Stimulated activated CD4-positive, alpha-beta T cell treated with anti-CD3 and anti-CD28 coated beads, Interleukin-4, amount 100 ng/mL, for 4 hours (primary cell): ENCODE measurements at places on chromosomes 5 and 9.

- no peak for DNase-seq
Measured at GRCh38 chr5:180323941-180324600, 29.1 kb downstream of the GFPT2 start.

- DNase-seq = no peak
Measured at GRCh38 chr5:35979715-35980114, 11.5 kb downstream of the UGT3A1 start.

DNA sequence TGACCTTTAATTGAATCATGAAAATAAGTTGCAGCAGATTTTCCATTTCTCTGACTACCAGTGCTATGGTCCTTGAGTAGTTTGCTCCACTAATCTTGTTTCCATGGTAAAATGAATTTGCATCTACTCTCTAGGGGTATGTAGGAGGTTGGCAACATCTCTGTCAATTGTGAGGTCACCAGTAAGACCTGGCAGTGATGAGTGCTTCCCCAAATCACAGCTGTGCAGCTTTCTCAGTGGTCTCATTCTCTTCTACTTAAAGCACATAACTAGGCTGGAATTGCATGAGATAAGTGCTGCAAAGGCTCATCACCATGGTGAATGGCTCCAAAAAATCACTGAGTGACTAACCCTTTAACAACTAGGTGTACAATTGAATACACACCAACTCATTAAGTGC is 36.3 kb downstream of the ADAMTS19 start:
- no peak for DNase-seq

- no peak for DNase-seq
Measured at GRCh38 chr5:177261510-177261909, 42.0 kb downstream of the RAB24 start.

GRCh38 chr5:74767579-74767913 is 497 bp downstream of the NSA2 start:
- DNase-seq = no peak

DNA sequence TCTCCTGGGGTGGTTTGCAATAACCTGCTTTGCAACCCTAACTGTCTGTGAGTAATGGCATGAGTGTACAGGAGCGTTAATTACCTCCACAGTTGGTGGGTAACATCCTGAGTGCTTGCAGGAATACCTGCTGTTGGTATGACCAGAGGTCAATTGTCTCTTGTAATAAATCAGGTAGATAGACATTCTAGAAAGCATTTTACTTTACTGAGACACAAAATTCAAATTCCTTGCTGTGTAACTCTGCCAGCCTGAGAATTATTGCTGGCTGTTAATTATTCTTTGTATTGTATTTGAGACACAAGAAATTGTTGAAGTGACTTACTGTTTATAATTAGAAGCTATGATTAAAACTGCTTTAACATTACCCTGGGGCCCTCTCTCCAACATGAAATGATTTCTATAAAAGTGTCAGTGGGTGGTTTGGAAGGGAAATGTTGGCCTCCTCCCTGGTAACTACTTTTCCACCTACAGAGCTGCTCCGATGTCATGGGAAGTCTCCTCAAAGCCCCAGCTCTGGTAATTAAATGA is 150.8 kb upstream of the ADCY2 start:
- no peak for DNase-seq

DNA sequence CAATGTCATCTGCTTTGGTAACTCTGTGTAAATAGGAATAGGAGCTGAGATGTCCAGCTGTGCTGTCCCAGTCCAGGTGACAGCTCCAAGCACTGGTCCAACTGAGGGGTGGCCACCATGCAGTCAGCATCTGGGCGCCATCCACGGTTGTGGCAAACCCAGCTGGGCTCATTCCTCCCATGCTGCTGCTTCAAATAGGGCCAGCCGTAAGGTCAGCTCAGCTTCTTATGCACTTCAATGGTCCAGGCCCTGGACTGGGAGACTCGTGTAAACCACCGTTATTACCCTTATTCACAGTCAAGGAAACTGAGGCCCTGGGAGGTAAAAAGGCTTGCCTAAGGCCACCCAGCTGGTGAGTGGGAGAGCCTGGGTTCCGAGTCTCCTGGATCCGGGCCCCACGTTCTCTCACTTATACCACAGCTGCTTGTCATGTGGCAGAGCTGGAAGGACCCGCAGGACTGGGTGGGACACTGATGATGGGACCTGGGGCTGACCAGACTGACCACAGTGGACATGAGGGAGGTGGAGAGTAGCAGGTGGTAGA is 38.7 kb upstream of the ANGPTL2 start:
- DNase-seq = no peak
